ENCODE measurements at places on chromosomes 1 and 21.

- no peak for DNase-seq
Observed at GRCh38 chr1:205049479-205049878, 6.5 kb downstream of the CNTN2 start.

DNA sequence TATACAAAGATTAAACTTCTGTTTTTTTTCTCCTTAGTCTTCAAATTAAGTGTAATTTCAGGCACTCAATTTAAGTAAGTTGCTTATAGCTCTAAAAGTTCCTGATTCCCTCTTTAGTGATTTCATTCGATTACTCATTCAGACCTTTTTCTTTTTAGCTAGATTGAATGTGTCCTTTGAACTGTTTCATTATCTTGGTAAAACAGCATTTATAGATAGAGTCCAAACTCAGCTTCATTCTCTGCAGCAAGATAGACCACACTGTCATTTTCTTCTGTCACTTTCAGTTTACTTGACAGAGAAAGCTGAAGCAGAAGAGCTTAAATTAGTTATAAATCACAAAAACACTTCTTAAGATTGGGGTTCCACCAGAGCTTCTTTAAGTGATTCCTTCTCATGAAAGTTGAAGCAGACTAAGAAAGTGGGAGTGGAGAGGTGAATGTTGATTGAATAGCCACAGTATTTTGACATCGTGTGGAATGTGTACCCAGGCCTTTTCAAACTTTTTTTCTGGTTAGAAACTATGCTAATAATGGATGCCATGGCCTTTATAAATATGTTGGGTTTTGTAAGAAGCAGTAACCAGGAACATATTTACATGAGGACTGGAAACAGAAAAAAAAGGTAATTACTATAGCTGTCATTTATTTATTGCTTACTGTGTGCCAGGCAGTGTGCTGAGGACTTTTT, 52.2 kb downstream of the ZBTB40 start:
- no peak for DNase-seq

- no peak for DNase-seq
Observed at GRCh38 chr1:112672842-112673241, 1.6 kb upstream of the MOV10 start.

DNA sequence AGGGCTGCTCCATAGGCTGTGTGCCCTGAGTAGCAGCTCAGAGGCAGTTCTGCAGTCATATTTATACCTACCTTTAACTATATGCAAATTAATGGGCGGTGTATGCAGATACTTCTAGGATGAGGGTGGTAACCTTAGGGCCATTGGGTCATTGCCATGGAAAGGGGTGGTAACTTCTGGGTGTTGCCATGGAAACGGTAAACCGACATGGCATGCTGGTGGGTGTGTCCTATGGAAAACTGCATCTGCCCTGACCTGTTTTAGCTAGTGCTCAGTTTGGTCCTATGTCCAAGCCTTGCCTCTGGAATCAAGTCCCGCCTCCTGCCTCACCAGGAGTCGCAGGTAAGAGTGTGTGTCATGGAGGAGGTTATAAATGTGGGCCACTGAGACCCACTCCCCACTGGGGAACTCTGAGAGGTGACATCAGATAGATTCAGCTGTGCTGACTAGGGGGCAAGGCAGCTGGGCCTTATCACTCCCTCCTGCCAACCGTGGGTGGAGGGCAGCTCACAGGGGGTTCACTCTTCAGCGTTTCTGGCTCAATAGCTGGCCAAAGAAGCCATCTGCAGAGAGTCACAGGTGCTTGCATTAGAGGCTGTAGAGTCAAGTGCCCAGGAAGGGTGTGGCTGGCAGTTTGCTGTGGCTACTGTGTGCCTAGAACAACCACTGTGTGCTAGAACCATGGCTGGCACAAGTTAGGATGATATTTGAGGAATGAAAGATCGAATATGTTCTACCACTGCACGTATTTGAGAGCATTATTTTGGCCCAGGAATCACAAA, 19.0 kb downstream of the BACE2 start:
- no peak for DNase-seq

DNA sequence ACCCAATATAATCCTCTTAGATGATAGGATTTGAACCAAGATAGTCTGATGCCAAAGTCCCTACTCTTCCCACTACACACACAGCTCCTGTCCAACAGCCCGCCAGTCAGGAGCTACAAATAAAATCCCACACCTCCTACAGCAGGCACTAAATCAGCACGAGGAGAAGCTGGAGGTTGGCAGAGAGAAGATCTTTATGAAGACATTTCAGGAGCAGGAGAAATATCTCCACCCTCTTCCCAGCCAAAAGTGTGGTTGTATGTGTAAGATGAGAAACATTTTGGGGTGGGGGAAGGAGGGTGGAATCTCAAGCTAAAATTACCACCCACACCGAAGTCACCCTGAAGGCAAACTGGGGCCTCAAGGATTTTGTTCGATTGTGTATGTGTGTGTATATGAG, 54.5 kb downstream of the PLXNA2 start:
- no peak for DNase-seq

- DNase-seq, result no peak
Observed at GRCh38 chr1:194298007-194298598, 1111.7 kb upstream of the B3GALT2 start.

DNA sequence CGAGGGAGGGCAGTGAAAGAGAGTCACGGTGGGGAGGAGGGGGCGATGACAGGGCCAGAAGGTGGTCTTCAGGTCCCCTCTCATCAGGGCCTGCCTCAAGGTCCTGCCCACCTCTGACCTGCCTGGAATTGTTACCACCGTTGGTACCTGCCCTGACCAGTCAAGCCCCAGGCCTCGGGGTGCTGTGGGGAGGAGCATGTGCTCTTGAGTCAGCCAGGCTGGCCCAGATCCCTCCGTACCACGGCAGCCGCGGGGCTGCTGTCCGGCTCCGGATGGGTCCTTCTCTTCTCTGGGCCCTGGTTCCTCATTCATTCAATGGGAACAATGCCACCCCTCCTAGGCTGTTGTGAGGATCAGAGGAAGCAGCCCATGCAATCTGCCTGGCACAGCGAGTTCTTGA, 22.0 kb downstream of the SERINC2 start:
- DNase-seq, result no peak

DNA sequence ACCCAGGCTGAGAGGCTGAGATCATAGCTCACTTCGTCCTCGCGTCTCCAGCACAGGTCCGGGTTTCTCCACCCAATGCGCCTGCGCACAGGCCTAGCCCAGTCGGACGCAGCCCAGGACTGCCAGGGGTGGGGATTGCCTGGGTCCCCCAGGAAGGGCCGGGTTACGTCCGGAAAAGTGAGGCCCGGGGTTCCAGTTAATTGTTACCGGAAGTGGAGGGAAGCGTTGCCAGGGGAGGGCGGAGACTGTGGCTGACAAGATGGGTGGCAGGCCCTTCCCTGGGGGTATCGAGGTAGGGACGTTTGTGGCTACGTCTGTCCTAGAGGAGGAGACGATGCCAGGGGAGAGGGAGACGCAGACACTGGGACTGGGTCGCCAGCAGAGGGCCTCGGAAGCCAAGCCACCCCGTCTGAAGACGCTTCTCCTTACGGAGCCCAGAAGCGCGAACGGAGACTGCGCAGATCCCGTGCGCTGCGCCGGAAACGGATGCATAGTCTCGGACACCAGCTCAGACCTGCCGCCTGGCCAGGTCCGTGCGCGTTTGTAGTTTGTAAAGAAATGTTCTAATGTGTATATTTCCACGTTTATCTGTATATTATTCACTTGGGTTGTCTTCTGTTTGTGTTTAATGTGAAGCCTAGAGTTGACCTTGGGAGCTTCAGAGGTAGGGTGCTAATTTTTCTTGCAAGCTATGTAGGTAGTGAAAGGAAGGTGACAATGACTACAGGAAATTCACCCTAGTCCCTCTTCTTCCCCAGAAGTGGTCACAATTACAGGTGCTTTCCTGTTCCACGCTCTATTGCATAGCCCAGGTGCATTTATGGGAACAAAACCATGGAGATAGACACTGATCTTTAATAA, 7.3 kb downstream of the RSRP1 start:
- peak; percentile 78 for DNase-seq

- no peak for DNase-seq
Observed at GRCh38 chr21:30146558-30147282, 19.9 kb downstream of the CLDN17 start.

GRCh38 chr1:89668961-89669360, 36.0 kb downstream of the LRRC8C start:
- DNase-seq, result no peak

GRCh38 chr1:7656557-7657215, 114.4 kb upstream of the VAMP3 start:
- DNase-seq, result no peak

DNA sequence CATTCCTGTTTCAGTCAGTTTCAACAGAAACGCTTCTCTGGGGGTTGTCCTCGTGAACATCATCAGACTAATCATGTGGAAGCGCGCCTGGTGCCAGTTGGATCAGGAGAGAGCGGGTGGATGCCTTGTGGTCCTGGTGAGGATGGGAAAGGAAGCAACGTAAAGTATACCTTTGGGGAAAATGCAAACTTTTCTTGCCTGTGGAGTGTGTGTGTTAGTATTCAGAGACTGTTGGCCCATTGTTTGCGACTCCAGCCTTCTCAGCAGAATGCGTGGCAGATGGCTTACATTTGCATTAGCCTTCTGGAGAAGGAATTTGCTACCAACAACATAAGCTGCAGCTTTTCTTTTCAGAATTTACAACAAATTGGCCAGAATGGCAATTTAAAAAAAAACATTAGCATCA, 173.9 kb downstream of the RWDD3 start:
- no peak for DNase-seq

GRCh38 chr1:228058172-228058948, 24.1 kb upstream of the ARF1 start:
- DNase-seq, result no peak

- DNase-seq, result no peak
Observed at GRCh38 chr1:28913786-28914227, 562 bp upstream of the EPB41 start.

DNA sequence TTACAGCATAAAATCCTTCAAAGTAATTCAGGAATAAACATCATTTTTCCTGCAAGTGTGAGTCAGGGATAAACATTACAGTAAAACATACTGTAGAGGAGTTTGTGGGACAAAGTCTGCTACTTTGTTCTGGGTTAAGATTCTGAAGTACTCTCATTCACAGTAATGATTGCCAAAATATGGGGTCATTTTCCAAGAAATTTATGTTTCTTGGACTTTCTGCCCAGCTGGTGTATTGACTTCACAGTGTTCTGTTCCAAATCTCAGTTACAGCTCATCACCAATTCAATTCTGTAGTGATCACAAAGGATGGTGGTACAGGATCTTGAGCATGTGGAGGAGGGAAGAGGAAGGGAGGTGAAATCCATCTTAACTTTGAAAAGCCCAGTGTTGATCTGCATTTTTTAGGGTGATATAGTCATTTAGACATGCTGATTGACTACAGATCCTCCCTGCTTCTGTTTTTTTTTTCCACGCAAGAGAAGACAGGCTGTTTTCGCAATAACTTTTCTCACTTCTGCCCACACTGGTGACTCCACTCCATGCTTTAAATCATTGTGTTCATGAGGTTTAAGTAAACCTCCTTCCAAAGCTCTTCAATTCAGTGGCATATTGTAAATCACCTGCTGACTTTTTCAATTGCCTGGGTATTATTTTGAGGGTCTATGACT, 60.4 kb upstream of the C1orf53 start:
- no peak for DNase-seq

GRCh38 chr1:6002714-6003501, 10.7 kb upstream of the NPHP4 start:
- no peak for DNase-seq

GRCh38 chr1:14552246-14552965, 46.1 kb upstream of the KAZN start:
- DNase-seq, result no peak

DNA sequence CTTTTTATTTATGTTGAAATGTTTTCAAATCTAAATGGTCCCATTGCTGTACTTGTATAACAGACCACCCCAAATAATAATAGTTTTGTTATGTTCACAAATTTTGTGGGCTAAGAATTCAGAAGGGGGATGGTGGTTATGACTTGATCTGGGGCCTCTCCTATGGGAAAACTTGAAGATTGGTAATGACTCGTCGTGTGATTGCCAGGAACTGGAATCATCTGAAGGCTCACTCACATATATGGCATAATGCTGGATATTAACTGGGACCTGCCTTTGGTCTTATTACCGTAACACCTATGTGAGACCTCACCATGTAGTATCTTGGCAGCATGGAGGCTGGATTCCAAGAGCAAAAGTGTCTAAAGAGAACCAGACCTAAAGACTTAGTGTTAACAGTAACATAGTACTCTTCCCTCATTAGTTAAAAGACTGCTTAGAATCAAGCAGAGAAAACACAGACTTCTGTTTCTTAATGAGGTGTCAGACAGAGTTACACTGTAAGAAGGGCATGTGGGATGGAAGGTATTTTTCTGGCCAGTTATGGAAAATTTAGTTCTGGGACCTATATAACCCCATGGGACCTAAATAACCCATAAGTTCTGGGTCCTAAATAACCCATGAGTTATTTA, 11.9 kb downstream of the LYPLAL1 start:
- no peak for DNase-seq

DNA sequence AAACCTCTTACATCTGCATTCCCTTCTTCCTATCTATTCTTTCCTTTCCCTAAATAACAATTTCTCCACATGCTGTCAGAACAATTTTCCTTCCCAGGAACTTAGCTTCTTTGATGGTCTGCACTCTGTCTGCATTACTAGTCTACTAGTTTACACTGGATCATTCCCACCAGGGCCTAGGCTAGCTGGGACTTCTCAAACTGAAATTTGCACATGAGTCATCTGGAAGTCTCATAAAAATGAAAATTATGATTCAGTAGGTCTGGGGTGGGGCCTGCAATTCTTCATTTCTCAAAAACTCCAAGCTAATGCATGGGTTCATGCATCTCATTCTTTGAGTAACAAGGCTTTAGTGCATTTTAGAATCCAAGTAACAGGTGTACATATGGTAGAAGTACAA, 74.2 kb downstream of the GABPA start:
- no peak for DNase-seq

- no peak for DNase-seq
Observed at GRCh38 chr1:110734133-110734680, 59.5 kb upstream of the KCNA3 start.

GRCh38 chr1:172148213-172148612, 272.3 kb upstream of the C1orf105 start:
- DNase-seq, result no peak

GRCh38 chr1:185300152-185300551, 16.9 kb downstream of the IVNS1ABP start:
- no peak for DNase-seq

DNA sequence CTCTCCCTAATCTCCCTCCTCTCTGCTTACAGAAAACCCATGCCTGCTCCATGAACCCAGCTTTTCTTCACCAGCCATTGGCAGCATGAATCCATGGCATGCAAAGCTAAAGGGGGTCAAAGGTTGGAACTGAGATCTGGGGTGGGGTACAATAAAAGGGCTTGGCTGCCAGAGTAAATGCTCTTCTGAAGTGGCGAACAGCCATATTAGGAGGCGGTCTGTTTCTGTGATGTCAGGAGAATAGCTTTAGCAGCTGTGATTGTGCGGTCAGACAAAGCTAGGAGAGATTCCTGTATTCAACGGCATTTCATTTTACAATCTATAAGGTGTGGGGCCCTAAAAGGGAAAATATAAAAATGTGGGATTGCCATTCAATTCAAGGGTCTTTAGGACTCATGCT, 71.7 kb upstream of the TMPRSS2 start:
- DNase-seq, result no peak

GRCh38 chr1:174269989-174270651, 110.8 kb downstream of the RABGAP1L start:
- DNase-seq, result no peak

GRCh38 chr1:177229781-177230180, 59.0 kb downstream of the BRINP2 start:
- no peak for DNase-seq

Measured in activated CD4-positive, alpha-beta T cell treated with anti-CD3 and anti-CD28 coated beads, Interleukin-2, amount 50 U/mL, for 1 hour (primary cell).